ENCODE measurements at places on chromosomes 7 and 10. TPM values are rescaled to one million over a fixed set of nuclear protein-coding genes. Genes with fewer than 3 reads are reported as not detected.

Gene CPA2
- total RNA-seq, result not detected

DNA sequence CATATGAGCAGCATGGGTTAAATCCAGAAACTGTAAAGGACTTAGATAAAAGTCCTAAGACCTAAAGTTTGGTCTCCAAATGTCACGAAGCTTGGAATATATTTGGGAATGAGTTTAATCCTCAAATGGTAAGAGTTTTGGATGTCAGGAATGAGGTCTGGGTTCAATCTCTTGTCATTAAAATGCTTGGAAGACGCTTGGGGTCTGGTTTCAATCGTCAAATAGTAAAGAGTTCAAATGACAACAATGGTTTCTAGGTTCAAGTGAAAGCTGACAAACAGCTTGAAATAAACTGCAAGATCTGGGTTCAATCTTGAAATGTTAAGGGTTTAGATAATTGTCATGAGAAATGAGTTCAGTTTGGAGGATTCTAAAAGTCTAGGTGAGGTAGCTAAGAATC lies 385.5 kb upstream of the HPS1 start:
- DNase-seq, result no peak

GRCh38 chr7:3585826-3586225 lies 284.8 kb downstream of the SDK1 start:
- DNase-seq, result no peak

GRCh38 chr7:10475940-10476641 lies 497.6 kb upstream of the PHF14 start:
- DNase-seq, result no peak

GRCh38 chr10:5570979-5571810 lies 46.4 kb downstream of the CALML3 start:
- no peak for DNase-seq

DNA sequence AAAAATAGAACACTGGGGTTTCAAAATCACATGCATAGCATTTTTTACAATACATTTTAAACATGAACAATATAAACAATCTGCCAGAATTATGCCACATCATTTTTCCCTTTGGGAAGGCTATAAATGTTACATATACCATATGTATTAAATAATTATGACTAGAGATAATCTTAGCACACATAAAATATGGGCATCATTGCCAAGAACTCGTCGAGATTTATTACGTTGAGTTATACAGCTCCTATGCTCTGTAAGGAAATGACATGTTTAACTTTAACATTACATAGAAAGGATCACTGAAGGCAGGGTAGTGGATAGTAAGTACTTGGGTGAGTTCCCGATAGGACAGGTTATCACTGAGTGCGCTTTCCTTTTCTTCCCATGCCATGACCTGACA lies 267.8 kb downstream of the PARD3 start:
- no peak for DNase-seq

DNA sequence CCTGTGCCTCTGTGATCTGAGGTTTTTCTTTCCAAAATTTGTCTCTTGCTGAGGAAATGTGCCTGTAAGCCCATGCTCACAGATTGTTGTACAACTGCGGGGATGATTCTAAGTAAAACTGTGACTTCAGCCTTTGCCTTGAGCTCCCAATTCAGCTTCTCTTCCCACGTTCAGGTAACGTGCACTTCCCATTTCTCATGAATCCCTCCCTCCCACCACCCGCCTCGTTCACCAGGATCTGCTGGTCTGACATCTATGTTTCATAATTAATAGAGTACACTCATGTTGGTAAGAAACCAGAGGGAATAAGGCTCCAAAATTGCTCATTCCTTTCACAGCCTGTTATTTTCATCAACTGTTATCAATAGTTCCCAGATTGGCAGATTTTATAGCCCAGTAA lies 332.6 kb upstream of the TPK1 start:
- no peak for DNase-seq

Gene PLAC9
- not detected for total RNA-seq

Gene ICA1
- 3.4 TPM for total RNA-seq

Gene AMPH
- not detected for total RNA-seq
